ENCODE measurements at places on chromosomes 4 and X. TPM values are rescaled to one million over a fixed set of nuclear protein-coding genes. Genes with fewer than 3 reads are reported as not detected.

The ITGB1BP2 gene
- total RNA-seq: 0.80 TPM

The FNIP2 gene
- total RNA-seq: 9.3 TPM

The ZNF827 gene
- total RNA-seq: 10.2 TPM

The GAB3 gene
- 1.9 TPM for total RNA-seq

The TLR6 gene
- 1.8 TPM for total RNA-seq

The SMIM43 gene
- 18.8 TPM for total RNA-seq

The PNMA3 gene
- total RNA-seq: not detected

The USP11 gene
- 43.3 TPM for total RNA-seq

The RAB9B gene
- not detected for total RNA-seq

The SSX2B gene
- not detected for total RNA-seq

The SLITRK4 gene
- total RNA-seq: 5.3 TPM

The ADH1C gene
- 0.13 TPM for total RNA-seq

The SPINK2 gene
- total RNA-seq: not detected

The CXorf58 gene
- not detected for total RNA-seq

The SATL1 gene
- total RNA-seq: not detected

The CXCL3 gene
- 66.3 TPM for total RNA-seq

The UGT2B15 gene
- not detected for total RNA-seq

The BGN gene
- total RNA-seq: 67.1 TPM

The TEX13C gene
- not detected for total RNA-seq

The NAT8L gene
- total RNA-seq: not detected

The XAGE1B gene
- not detected for total RNA-seq

The APLN gene
- 4.0 TPM for total RNA-seq

The SRPX gene
- total RNA-seq: 186 TPM

The MAML3 gene
- total RNA-seq: 1.9 TPM

The PLAC8 gene
- not detected for total RNA-seq

The TADA2B gene
- 13.5 TPM for total RNA-seq

The PPEF1 gene
- not detected for total RNA-seq

The GABRG1 gene
- not detected for total RNA-seq

The GABRE gene
- 2.2 TPM for total RNA-seq

The ZNF185 gene
- 4.0 TPM for total RNA-seq

The CORIN gene
- 0.48 TPM for total RNA-seq

Data from epithelial cell of alveolus of lung (primary cell).